ENCODE measurements at places on chromosomes 7 and 10. TPM values are rescaled to one million over a fixed set of nuclear protein-coding genes. Genes with fewer than 3 reads are reported as not detected.
A peak's percentile ranks its signal among the peaks of the same experiment; 100 is the strongest.

MLLT10 gene
- total RNA-seq, result 48.1 TPM

H2BK1 gene
- not detected for total RNA-seq

GIMAP7 gene
- 4.2 TPM for total RNA-seq

ZNRF2 gene
- 16.0 TPM for total RNA-seq

CALHM3 gene
- not detected for total RNA-seq

ANKRD2 gene
- total RNA-seq, result 1.1 TPM

CDK1 gene
- 4.1 TPM for total RNA-seq

HIPK2 gene
- total RNA-seq, result 55.2 TPM

TWIST1 gene
- total RNA-seq, result 6.3 TPM

NKX6-2 gene
- not detected for total RNA-seq

HOXA13 gene
- total RNA-seq, result 0.69 TPM

- no peak for DNase-seq
Observed at GRCh38 chr10:132144086-132144485, 42.7 kb upstream of the DPYSL4 start.

DNA sequence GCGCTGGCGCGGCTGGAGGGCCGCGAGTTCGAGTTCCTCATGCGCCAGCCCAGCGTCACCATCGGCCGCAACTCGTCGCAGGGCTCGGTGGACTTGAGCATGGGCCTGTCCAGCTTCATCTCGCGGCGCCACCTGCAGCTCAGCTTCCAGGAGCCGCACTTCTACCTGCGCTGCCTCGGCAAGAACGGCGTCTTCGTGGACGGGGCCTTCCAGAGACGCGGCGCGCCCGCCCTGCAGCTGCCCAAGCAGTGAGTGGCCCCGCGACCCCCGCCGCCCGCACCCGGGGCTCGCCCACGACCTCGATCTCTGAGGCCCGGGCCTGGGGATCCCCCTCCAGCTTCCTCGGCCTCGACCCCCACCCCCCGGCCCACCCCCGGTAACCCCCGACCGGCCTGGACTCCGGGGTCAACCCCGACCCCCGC is 537 bp downstream of the FOXK1 start:
- DNase-seq, result peak; percentile 45

GRCh38 chr10:118173296-118173695 is 126.6 kb upstream of the RAB11FIP2 start:
- no peak for DNase-seq

- no peak for DNase-seq
Observed at GRCh38 chr7:74454925-74455288, 1.2 kb downstream of the GTF2IRD1 start.

GRCh38 chr7:112453505-112454171 is 3.4 kb downstream of the IFRD1 start:
- no peak for DNase-seq

DNA sequence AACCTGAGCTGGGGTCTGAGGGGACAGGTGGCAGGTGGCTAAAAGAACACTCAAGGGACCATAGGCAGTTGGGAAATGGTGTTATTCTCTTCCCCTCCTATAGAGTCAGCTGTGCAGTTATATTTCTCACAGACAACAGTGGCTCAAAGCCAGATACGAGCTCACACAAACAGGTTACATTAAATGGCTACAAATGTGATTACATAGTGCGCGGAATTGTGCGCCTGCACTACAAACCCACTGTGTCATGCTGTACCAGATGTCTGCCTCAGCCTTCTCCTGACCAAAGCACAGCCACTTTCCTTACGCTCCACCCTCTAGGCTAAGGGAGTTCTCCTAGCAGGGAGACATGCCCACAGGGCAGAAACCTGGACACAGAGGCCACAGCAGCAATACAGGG is 387.2 kb downstream of the CNTNAP2 start:
- DNase-seq, result no peak

DNA sequence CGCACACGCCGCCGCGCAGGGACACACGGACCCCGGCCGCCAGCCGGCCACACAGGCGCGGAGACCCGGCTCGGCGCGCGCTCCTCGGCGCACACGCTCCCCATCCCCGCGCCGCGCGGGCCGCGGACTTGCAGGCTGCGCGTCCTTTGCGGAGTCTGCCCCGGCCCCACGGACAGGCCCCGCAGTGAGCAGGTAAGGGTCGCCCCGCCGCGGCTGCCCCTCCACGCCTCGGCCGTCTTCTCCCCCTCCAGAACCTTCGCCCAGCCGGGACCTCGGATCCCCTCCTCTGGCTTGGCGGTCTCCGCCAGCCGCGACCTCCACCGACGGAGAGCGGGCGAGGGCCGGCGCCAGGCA is 356 bp downstream of the ADCYAP1R1 start:
- DNase-seq, result no peak

- DNase-seq, result no peak
Observed at GRCh38 chr7:104412911-104413310, 84.5 kb downstream of the LHFPL3 start.

- DNase-seq, result peak; percentile 74
Observed at GRCh38 chr10:119199231-119199992, 8.0 kb upstream of the GRK5 start.

DNA sequence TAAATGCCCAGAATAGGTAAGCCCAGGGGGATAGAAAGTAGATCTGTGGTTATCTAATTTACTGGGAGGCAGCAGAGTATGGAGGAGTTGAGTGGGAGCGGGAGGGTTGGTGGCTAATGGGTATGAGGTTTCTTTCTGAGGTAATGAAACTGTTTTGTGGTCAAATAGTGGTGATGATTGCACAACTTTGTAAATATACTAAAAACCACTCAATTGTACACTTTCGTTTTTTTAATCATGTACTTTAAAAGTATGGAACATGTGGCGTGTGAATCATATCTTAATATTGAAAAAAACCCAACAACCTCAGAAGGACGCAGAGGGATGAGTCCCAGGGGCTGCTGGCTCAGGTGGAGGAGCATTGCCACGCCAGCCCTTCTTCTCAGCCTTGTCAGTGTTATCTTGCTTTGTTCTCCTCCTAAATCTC is 118.1 kb downstream of the WDR11 start:
- DNase-seq, result no peak

DNA sequence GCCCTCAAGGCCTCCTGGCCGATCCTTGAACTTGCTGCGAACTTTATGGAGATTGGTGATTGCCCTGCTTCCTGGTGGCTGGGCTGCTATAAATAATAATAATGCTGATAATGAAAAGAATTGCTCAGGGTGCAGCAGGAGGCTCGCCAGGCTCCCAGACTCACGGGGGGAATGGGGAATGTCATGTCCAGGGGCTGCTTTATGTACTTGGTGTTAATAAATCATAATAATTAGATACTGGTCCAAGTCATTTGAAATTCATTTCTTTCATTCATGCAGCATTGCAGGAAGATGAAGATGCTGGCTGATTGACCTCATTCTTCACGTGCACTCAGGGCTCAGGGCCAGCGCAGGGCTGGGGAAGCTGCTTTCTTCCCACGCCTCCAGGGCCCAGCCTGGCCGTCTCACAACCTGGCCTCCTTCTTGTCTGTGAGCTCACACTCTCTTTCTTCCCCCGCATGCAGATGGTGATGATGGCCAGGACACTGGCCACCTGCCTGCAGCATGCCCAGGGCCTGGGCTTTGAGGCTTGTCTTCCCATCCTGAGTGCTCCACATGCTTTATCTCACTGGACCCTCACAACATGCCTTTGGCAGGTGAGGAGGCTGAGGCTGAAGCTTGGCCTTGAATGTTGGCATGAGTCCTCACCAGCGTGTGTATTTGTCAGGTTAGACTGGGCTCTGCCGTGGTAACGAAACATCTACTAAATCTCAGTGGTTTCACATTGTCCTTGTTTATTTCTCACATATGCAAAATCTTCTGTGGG is 138.4 kb upstream of the TNS3 start:
- DNase-seq, result peak; percentile 49

GRCh38 chr7:25025218-25025671 is 45.3 kb upstream of the OSBPL3 start:
- DNase-seq, result no peak

- no peak for DNase-seq
Observed at GRCh38 chr7:112584290-112584689, 103.5 kb downstream of the LSMEM1 start.

GRCh38 chr10:5509691-5510090 is 10.3 kb upstream of the CALML5 start:
- no peak for DNase-seq

- no peak for DNase-seq
Observed at GRCh38 chr7:115965236-115965635, 65.3 kb downstream of the TFEC start.

DNA sequence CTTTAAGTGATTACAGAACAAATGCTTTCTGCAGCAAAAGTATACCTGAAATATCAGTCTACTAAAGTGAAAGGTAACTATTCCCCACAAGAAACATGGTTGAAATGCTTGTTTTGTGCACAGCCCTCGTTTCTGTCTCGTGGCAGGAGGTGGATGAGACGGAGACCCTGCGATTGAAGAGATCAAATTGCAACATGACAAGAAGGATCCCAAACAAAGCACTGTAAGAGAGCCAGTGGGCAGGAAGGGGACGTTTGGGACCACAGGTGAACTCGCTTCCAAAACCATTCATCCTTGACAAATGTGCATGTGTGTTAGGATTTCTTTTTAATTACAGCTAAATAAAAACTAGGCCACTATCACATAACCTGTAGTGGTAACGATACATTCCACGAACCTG is 192.6 kb downstream of the CCSER2 start:
- no peak for DNase-seq

Data from adrenal gland (tissue), 19 donors.